ENCODE measurements at places on chromosomes 11 and 22.

DNA sequence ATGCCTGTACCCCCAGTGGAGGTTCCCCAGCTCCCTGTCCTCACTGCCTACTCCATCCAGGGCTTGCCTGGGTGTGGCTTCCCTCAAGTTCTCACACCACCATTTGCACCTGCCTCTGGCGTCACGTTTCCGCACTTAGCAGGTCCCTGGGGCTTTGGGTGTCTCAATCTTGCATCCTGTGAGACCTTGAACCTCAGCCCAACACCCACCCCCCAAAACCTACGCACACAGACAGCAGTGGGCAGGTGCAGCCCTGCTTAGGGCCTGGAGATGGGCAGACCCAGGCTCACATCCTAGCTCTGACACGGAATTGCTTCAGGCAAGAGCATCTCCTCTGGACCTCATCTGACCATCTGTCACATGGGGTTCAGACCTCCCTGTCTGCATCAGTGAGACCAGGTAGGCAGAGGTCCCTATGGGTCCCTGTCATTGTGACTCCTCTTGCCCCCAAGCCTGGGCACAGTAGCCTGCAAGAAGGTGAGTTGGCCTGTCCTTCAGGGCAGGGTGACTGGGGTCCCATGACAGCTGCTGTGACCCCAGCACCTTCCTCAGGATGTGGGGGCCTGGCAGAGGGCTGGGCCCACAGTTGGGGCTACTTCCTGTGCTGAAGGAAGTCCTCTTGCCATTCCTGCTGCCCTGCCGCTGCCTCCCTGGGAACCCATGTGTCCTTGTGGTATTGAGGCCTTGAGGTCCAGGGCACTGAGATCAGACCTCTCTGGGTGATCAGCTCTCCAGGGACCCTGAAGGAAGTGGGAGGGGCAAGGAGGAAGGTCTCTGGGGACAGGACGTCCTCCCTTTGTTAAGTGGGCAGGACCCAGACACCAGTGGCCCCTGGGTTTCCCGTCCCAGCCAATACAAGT is 2.0 kb downstream of the SIPA1 start:
- H3K4me1 ChIP-seq, result peaks cover 25% of the 10 kb centered on the region
- H3K4me3 ChIP-seq, result no peak overlapping the region
- no peaks in the 10 kb centered on the region for H3K27me3 ChIP-seq
- no peak overlapping the region for H3K27ac ChIP-seq
- no peak for DNase-seq
- H3K36me3 ChIP-seq, result peaks cover 22% of the 10 kb centered on the region

DNA sequence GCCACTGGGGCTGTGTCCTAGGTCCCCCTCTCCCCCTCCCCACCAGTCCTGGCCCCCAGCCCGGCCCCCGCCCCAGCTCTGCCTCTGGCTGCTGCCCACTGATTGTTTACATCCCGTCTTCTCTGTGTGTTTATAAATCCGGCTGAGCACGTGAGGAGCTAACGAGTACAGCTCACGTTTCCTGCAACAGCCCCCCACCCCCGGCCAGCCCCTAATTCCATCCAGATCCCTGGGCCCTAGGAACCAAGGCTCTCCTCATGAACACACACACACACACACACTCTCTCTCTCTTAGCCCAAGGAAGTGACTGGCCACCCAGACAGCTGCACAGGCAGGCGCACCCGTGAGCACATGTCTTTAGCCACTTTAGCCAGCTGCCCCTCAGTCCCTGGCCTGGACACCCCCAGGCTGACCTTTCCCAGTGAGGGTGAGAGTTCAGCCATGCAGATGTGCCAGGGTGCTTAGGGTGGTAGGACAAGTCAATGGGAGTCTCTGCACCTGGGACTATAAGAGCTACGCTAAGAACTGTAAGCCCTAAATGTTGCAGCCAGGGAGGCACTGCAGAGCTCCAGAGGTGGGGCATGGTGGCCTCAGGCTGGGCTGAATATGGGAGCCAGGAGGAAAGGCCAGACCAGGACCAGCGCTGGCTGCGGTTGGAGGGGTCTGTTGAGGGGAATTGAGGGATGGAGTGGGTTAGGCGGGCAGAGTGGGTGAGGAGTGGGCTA is 2.9 kb downstream of the CLCF1 start:
- no peaks in the 10 kb centered on the region for H3K27me3 ChIP-seq
- H3K27ac ChIP-seq, result no peak overlapping the region
- peaks cover 38% of the 10 kb centered on the region for H3K4me1 ChIP-seq
- peaks cover 4% of the 10 kb centered on the region for H3K36me3 ChIP-seq
- DNase-seq, result no peak
- no peak overlapping the region for H3K4me3 ChIP-seq

DNA sequence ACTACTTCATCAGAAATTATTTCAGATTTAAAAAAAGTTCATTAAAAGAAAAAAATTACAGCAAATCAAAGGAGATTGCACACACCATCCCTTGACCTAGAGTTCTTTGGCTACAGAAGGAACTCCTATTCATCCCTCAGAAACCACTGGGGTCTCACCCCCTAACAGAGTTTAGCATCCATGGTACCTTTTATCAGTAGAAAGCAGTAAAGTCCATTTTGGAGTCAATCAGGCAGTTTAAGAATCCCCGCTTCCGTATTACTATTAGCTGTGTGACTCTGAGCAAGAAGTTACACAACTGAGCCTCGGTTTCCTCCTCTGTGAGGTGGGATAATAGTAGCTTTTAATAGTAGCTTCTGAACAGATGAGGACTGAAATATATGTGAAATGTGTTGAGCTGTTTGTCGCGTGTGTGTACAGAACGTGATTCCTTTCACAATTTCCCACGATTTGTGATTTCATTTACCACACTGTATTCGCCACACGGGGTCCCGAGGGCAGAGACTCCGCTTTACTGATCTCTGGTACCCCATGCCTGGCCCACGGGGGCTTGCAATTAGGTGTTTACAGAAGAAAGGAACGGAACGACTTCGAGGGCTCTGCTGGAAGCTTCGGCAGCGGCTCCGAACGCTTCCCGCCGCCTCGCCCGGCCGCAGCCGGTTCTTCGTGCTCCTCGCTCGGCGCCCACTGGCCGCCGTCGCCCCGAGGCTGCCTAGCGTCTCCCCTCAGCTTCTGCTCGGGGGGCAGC is 72.5 kb upstream of the ZBED5 start:
- H3K27ac ChIP-seq, result peak overlapping the region; percentile 94
- no peaks in the 10 kb centered on the region for H3K36me3 ChIP-seq
- H3K4me1 ChIP-seq, result peaks cover 13% of the 10 kb centered on the region
- peak overlapping the region; percentile 63 for H3K4me3 ChIP-seq
- no peak for DNase-seq

- no peak for DNase-seq
- no peaks in the 10 kb centered on the region for H3K36me3 ChIP-seq
- H3K4me3 ChIP-seq, result no peak overlapping the region
- peaks cover 2% of the 10 kb centered on the region for H3K4me1 ChIP-seq
- H3K27me3 ChIP-seq, result no peaks in the 10 kb centered on the region
- no peak overlapping the region for H3K27ac ChIP-seq
Observed at GRCh38 chr22:49382451-49382735, 445.3 kb downstream of the BRD1 start.

DNA sequence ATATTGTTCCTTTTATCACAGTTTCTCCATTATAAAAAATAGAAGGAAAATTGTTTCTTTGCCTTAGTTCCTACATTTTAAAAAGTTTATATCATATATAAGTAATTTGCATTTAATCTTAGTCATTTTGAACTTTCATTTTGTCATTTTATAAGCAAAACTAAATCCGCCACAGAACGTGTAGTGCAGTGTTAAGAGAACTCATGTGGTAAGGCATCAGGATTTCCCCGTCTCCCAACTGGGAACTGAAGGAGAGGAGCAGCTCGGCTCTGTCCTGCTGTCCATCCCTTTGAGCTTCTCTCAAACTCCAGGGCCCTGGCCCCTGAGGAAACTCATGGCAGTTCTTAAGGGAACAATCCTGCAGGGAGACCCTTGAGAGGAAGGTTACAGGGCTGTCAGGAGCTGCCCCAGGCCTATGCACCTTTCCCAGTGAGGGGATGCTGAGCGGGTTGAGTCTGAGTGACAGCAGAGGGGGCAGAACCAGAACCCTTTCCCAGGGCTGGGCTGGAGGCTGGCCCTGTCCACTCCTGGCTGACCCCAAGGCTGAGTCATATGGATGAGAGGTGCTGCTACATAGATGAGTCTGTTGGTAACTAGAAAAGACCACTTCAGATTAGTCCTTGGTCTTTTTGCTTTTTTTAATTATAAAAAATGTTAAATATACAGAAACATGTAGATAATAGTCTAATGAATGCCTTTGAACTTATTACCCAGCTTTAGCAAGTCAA is 333.1 kb downstream of the TBC1D22A start:
- no peak overlapping the region for H3K4me3 ChIP-seq
- no peaks in the 10 kb centered on the region for H3K36me3 ChIP-seq
- H3K27ac ChIP-seq, result no peak overlapping the region
- DNase-seq, result no peak
- peaks cover 7% of the 10 kb centered on the region for H3K4me1 ChIP-seq
- no peaks in the 10 kb centered on the region for H3K27me3 ChIP-seq

DNA sequence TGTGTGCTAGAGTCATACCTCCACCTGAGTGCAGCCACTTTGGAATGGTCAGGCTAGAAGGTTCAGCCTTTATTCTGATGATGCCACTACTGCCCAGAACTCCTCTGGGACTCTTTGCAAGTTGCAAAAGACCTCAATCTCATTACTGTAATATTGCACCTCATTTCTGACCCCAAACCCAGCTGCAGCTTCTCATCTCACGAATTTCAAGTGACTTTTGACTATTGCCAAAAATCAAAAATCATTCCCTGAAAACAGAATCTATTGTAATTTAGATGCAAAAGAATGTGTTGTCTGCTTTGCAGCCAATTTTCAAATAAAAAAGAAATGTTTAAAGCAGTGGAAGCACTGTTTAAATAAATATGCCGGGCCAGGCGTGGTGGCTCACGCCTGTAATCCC is 25.2 kb downstream of the GVQW3 start:
- H3K36me3 ChIP-seq, result no peaks in the 10 kb centered on the region
- peaks cover 7% of the 10 kb centered on the region for H3K4me1 ChIP-seq
- H3K27me3 ChIP-seq, result no peaks in the 10 kb centered on the region

GRCh38 chr11:128515086-128515485 is 72.3 kb downstream of the ETS1 start:
- H3K4me1 ChIP-seq, result peaks cover 10% of the 10 kb centered on the region
- H3K27me3 ChIP-seq, result no peaks in the 10 kb centered on the region
- no peaks in the 10 kb centered on the region for H3K36me3 ChIP-seq

DNA sequence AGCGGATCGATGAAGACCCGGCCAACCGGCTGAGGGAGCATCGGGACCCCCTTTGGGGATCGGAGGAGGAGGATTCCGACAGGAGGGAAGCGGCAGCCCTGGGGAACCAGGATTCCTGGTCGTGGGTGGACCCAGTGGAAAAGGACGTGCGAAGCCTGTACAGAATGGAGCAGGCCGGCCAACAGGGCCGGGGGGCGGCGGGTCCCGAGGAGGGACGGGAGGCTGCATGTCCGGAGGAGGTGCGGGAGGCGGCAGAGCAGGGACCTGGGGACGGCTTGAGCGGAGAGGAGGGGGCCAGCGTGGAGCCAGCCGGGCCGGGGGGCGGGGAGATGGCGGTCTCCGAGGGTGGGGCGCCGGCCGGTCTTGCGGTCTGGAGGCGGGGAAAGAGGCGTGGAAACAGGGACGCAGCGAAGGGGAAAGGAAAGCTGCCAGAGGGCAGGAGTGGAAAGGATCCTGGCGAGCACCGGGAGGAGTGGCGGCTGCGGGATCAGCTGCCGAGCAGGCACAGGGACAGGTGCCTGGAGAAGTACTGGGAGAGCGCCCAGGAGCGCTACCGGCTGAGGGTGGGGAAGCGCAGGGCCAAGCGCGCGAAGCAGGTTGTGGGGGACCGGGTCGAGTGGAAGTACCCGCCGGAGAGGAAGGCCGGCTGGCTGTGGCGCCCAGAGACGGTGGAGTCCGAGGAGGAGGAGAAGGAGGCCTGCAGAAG is at the start of gene ANO5:
TSS of gene ANO5 (plus strand) at position 444 of the 706 bp plus-strand sequence. CDS start 408 bp downstream, outside the sequence.
- H3K4me1 ChIP-seq, result no peaks in the 10 kb centered on the region
- DNase-seq, result peak; percentile 66
- no peaks in the 10 kb centered on the region for H3K27me3 ChIP-seq
- H3K27ac ChIP-seq, result peak within 1 kb of the TSS; percentile 65
- H3K36me3 ChIP-seq, result no peaks in the 10 kb centered on the region

GRCh38 chr11:132312161-132312560 is 941.7 kb downstream of the NTM start:
- H3K4me1 ChIP-seq, result no peaks in the 10 kb centered on the region
- no peak for DNase-seq
- no peak overlapping the region for H3K4me3 ChIP-seq
- no peak overlapping the region for H3K27ac ChIP-seq
- no peaks in the 10 kb centered on the region for H3K36me3 ChIP-seq

GRCh38 chr11:8098879-8099278 is 17.9 kb downstream of the TUB start:
- no peak overlapping the region for H3K27ac ChIP-seq
- H3K27me3 ChIP-seq, result no peaks in the 10 kb centered on the region
- no peaks in the 10 kb centered on the region for H3K4me1 ChIP-seq

DNA sequence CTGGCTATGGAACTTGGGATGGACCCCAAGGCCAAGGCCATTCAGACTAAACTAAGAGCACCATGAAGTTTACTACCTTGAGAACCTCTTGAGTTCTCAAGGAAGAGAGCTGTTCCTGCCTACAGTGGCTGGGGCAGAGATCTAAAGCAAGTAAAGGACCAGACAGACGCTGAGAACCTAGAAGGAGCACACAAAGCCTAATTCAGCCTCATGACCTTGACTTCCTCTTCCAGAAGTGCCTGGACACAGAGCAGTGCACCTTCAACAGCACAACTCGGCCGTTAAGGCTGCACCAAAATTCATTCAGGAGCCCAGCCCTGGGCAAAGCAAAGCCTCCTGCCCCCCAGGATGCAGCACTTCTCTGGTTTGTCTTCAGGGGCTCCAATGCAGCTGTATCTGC is 82.9 kb upstream of the AKIP1 start:
- no peak overlapping the region for H3K4me3 ChIP-seq
- H3K27me3 ChIP-seq, result no peaks in the 10 kb centered on the region
- DNase-seq, result no peak
- peaks cover 5% of the 10 kb centered on the region for H3K36me3 ChIP-seq
- peaks cover 38% of the 10 kb centered on the region for H3K4me1 ChIP-seq

GRCh38 chr11:78564490-78565467 is 9.9 kb downstream of the NARS2 start:
- H3K4me3 ChIP-seq, result no peak overlapping the region
- H3K27me3 ChIP-seq, result no peaks in the 10 kb centered on the region
- H3K4me1 ChIP-seq, result peaks cover 3% of the 10 kb centered on the region
- H3K36me3 ChIP-seq, result peaks cover 65% of the 10 kb centered on the region
- H3K27ac ChIP-seq, result no peak overlapping the region
- peak; percentile 43 for DNase-seq

- no peak for DNase-seq
- H3K4me1 ChIP-seq, result peaks cover 5% of the 10 kb centered on the region
- H3K27me3 ChIP-seq, result no peaks in the 10 kb centered on the region
- no peak overlapping the region for H3K27ac ChIP-seq
Observed at GRCh38 chr11:19985111-19985510, 175.2 kb downstream of the DBX1 start.

- no peak overlapping the region for H3K27ac ChIP-seq
- no peaks in the 10 kb centered on the region for H3K27me3 ChIP-seq
- no peaks in the 10 kb centered on the region for H3K36me3 ChIP-seq
- H3K4me1 ChIP-seq, result no peaks in the 10 kb centered on the region
- no peak overlapping the region for H3K4me3 ChIP-seq
- peak; percentile 63 for DNase-seq
Observed at GRCh38 chr11:30143098-30143705, 87.6 kb upstream of the FSHB start.

GRCh38 chr22:45974498-45974897 is 2.5 kb downstream of the WNT7B start:
- peaks cover 40% of the 10 kb centered on the region for H3K27me3 ChIP-seq
- H3K36me3 ChIP-seq, result peaks cover 2% of the 10 kb centered on the region
- H3K27ac ChIP-seq, result no peak overlapping the region
- DNase-seq, result no peak
- H3K4me1 ChIP-seq, result peaks cover 43% of the 10 kb centered on the region

GRCh38 chr11:134514354-134514951 is 102.4 kb upstream of the B3GAT1 start:
- H3K4me3 ChIP-seq, result no peak overlapping the region
- peaks cover 9% of the 10 kb centered on the region for H3K4me1 ChIP-seq
- no peaks in the 10 kb centered on the region for H3K27me3 ChIP-seq
- DNase-seq, result no peak
- H3K36me3 ChIP-seq, result no peaks in the 10 kb centered on the region
